Cortex of kidney (tissue), 1 donor: ENCODE measurements at places on chromosomes 7 and 10.

DNA sequence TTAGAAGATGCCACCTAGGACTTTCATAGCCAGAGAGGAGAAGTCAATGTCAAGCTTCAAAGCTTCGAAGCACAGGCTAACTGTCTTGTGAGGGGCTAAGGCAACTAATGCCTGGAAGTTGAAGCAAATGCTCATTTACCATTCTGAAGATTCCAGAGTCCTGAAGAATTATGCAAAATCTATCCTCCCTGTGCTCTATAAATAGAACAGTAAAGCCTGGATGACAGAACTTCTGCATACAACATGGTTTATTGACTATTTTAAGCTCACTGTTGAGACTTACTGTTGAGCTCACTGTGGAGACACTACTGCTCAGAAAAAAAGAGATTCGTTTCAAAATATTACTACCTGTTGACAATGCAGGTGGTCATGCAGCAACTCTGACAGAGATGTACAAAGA lies 28.6 kb downstream of the TNS3 start:
- DNase-seq, result no peak

DNA sequence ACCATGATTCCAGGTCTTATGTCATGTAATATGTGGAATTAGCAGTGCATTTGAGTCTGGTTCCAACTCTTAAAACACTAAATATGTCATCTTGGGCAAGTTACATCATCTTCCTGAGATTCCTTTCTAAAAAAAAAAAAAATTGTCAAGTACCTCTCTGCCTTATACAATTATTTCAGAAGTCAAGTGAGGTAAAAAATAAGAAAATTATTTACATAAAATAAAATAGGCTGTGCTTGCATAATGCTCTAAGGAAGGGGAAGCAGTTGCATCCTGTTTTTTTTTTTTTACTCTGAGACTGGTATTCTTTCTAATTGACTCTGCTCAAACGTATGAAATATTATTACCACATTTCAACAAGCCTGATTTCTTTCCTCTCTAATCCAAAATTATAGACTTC lies 55.1 kb upstream of the SEMA3A start:
- DNase-seq, result no peak

- DNase-seq, result no peak
Observed at GRCh38 chr7:6133249-6133648, 102.1 kb downstream of the ANKRD61 start.

- no peak for DNase-seq
Observed at GRCh38 chr10:23530079-23530478, 91.2 kb downstream of the OTUD1 start.

DNA sequence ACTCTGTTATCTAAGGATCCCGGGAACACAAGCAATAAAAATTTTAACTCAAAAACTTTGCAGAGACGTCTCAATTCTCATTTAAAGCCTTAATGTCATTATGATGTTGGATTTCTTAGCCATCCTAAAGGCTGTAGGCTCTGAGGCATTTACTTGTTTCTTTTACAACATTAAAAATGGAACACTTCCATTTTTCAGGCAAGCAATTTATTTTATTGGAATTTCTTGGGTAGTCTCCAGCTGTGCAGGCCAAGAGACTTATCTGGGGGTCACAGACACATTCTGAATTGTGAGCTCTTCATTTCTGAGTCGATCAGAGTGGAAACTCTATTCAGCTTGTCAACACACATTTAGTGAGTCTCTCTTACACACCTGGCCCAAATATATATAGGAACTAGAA lies 48.0 kb upstream of the KIF5B start:
- DNase-seq, result no peak

GRCh38 chr7:48438206-48438605 lies 266.9 kb downstream of the ABCA13 start:
- DNase-seq, result no peak

GRCh38 chr10:120375666-120376065 lies 81.4 kb upstream of the PLPP4 start:
- no peak for DNase-seq

DNA sequence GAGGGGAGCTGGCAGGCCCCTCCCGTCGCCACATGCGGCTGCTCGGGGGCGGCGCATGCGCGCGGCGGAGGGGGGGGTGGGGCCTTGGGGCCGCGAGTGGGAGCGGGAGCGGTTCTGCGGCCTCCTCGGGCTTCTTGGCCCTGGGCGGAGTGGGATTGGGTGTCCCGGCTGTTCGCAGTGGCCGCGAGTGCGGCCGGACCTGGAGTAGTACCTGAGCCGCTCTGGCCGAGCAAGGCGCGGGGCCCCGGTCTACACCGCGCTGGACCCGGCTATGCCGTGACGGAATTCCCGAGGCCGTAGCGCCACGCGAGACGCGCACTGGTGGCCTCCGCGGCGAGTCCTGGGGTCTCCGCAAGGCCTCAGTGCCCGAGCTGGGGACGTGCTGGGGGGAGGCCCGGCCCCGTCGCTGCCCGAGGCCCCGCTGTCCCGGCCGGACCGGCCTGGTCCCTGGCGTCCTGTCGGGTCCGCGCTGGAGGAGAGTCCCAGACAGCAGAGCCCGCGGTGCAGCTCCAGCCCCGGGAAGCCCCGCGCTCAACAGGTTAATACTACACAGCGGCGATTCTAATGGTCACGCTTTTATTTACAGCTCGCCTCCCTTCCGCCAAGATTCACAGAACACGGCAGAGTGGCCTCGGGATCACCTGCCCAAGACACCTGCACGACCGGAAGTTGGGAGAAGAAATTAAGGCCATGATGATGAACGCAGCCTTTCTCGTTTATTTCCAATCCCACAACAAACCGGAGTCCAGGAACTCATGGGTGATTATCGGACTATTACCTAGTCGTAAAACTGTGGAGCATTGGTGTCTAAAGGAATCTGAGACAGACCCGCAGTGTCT lies 671 bp upstream of the PAXIP1 start:
- DNase-seq, result peak; percentile 66

GRCh38 chr7:45588466-45588865 lies 14.3 kb downstream of the ADCY1 start:
- no peak for DNase-seq

- no peak for DNase-seq
Observed at GRCh38 chr7:159227433-159227832, 82.8 kb upstream of the VIPR2 start.

DNA sequence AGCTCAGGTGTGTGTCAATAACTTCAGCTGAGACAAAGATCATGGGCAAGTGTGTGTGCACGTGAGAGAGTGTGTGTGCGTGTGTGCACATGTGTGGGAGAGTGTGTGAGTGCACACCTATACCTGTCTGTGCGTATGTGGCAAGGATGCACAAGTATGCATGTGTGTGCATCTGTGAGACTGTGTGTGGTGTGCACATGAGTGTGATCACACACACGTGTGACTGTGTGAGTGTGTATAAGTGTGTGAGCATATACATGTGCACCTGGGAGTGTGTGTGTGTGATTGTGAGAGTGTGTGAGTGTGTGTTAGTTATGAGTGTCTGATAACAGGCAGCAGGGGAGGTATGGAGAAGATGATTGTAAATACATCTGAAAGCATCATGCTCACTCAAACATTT lies 657.3 kb upstream of the PFKP start:
- no peak for DNase-seq

GRCh38 chr7:80661729-80662128 lies 23.3 kb downstream of the CD36 start:
- no peak for DNase-seq

GRCh38 chr10:84563868-84564267 lies 235.5 kb downstream of the CCSER2 start:
- no peak for DNase-seq

DNA sequence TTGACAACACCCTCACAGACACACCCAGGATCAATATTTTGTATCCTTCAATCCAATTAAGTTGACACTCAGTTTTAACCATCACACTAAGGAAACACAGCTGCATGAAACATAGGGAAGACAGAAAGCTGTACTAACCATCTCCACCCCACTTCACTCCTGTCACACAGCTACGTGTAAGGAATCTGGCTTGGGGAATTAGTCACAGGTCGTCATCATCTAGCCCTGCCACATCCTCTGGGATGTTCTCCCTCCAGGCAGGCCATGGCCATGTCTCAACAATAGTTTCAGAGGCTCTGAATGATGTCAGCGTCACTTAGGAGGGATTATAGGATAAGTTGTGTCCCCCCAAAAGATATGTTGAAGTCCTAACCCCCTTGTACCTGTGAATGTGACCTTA lies 10.8 kb upstream of the SEMA3C start:
- no peak for DNase-seq

- no peak for DNase-seq
Observed at GRCh38 chr7:132511387-132511786, 64.9 kb downstream of the PLXNA4 start.

- DNase-seq, result no peak
Observed at GRCh38 chr7:33195264-33195663, 65.9 kb downstream of the BBS9 start.

DNA sequence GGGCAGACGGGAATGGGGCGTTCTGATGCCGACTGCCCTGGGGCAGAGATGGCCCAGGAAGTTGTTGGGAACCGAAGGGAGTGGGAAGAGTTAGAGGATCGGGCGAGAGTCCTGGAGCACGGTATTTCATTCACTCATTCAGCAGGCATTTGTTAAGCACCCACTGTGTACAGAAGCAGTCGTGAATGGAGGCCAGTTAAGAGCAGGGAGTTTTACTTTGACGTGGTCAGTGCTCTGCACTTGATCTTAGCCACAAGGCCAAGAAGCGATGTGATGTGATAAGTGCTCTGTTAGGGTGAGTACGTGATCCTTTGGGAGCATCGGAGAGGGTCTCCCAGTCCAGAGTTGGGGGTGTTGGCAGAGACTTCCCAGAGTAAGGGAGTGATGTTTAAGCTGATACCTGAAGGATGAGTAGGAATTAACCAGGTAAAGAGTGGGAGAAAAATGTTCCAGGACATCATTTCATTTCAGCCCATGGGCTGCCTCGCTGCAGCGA lies 890 bp downstream of the ZFYVE27 start:
- no peak for DNase-seq

GRCh38 chr10:11539191-11539868 lies 72.1 kb downstream of the USP6NL start:
- no peak for DNase-seq

DNA sequence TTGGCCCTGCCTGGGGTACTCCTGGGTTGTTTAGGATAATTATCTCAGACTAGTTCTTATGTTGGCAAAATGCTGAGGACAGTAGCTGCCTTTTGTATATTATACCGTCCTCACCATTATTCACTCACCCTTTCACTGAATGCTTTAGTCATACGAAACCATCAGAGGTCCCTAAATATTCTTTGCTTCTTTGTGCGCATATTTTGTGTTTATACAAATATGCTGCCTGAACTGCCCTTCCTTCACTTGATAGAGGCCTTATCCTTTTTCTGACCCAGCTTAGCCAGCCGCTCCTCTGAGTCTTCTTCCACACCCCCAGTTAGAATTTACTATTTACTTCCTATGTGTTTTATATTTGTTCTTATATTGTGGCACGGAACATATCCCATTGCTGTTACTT lies 70.2 kb upstream of the OSBPL3 start:
- DNase-seq, result no peak

DNA sequence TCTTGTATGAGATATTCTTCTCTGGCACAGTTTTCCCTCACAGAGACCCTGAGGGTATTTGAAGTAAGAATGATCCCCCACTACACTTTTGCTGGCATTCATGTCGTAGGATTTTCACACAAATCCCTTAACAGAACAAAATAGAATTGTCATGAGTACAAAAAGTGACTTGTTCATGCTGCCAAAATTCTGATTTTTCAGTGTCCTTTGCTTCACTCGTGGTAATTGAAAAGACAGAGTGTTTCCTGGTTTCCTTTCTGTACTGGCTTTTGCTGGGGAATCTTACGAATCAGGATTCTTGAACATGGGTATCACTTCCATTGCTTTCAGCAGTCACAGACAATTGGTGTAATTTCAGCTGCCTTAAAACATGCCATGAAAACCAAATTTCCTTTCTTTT lies 756.3 kb downstream of the REEP3 start:
- no peak for DNase-seq

- no peak for DNase-seq
Observed at GRCh38 chr7:155258226-155258560, 39.5 kb upstream of the INSIG1 start.

- DNase-seq, result no peak
Observed at GRCh38 chr7:155739538-155740143, 72.6 kb downstream of the SHH start.

GRCh38 chr7:82419200-82419599 lies 24.4 kb downstream of the CACNA2D1 start:
- no peak for DNase-seq

DNA sequence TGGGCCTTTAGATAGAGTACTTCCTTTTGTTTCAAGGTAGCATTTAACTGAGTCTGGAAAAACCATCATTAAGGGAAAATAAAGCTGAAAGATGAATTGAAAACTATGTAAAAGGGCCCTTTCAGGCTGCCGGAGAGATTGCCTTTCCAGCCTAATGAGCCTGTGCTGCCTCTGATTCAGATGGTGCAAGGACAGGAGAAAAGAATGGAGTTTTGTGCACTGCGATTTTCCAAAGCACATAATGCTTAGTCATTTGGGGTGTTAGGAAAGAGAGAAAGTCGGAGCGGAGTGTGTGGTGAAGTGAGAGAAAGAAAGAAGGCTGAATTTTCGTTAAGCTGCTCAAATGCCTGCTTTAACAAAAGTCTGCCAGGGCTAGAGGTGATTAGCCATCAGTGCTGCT lies 259.7 kb downstream of the PAXIP1 start:
- DNase-seq, result no peak

DNA sequence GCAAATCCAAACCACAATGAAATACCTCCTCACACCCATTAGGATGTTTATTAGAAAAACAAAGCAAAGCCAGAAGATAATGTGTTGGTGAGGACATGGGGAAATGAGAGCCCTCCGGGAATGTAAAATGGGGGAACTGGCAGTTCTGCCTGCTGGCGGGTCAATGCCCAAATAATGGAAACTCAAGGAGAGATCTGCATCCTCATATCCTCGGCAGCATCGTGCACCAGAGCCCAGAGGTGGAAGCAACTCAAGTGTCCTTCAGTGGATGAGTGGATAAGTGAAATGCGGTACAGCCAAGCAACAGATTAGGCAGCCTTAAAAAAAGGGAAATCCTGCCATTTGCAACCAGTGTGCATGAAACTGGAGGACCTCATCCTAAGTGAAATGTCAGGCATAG lies 325.2 kb downstream of the WDR37 start:
- no peak for DNase-seq

GRCh38 chr7:126450269-126450671 lies 802.5 kb downstream of the GRM8 start:
- DNase-seq, result no peak

DNA sequence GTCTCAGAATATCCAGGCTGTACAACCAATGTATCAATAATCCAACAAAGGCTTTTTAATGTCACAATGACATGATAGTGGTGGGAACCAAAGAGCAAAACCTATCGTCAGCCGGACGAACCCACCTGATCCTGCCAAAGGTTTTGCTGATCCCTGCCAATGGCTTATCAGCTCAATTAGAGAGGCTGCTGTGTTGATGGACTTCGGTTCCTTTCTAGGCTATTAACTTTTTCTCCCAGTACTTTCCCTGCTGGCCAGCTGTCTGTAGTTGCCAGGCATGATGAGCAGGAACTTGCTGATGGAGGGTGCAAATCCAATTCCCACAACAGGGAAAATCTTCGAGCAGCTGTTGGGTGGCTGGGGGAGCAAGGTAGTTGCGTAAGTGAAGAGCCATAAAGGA lies 2.4 kb downstream of the LMOD2 start:
- no peak for DNase-seq
